ENCODE measurements at places on chromosomes 13 and 19. TPM values are rescaled to one million over a fixed set of nuclear protein-coding genes. Genes with fewer than 3 reads are reported as not detected.

ACP7 gene
- 0.87 TPM for total RNA-seq

COLGALT1 gene
- 118 TPM for total RNA-seq

ZNF541 gene
- total RNA-seq: 0.12 TPM

KLK7 gene
- total RNA-seq: not detected

GNG8 gene
- total RNA-seq: not detected

VSTM2B gene
- not detected for total RNA-seq

PODNL1 gene
- under 0.01 TPM for total RNA-seq

KIR2DL4 gene
- total RNA-seq: not detected

TUBA3C gene
- not detected for total RNA-seq

ZBTB32 gene
- total RNA-seq: not detected

HIPK4 gene
- total RNA-seq: not detected

CABP5 gene
- total RNA-seq: not detected

MEIS3 gene
- 99.3 TPM for total RNA-seq

ZNF793 gene
- 1.4 TPM for total RNA-seq

ZIC2 gene
- not detected for total RNA-seq

ZNF628 gene
- total RNA-seq: 1.9 TPM

PGLYRP2 gene
- not detected for total RNA-seq

Data from uterine smooth muscle cell (primary cell).